Effector memory CD8-positive, alpha-beta T cell (primary cell): ENCODE measurements at places on chromosomes 12 and 14.
A peak's percentile ranks its signal among the peaks of the same experiment; 100 is the strongest.

DNA sequence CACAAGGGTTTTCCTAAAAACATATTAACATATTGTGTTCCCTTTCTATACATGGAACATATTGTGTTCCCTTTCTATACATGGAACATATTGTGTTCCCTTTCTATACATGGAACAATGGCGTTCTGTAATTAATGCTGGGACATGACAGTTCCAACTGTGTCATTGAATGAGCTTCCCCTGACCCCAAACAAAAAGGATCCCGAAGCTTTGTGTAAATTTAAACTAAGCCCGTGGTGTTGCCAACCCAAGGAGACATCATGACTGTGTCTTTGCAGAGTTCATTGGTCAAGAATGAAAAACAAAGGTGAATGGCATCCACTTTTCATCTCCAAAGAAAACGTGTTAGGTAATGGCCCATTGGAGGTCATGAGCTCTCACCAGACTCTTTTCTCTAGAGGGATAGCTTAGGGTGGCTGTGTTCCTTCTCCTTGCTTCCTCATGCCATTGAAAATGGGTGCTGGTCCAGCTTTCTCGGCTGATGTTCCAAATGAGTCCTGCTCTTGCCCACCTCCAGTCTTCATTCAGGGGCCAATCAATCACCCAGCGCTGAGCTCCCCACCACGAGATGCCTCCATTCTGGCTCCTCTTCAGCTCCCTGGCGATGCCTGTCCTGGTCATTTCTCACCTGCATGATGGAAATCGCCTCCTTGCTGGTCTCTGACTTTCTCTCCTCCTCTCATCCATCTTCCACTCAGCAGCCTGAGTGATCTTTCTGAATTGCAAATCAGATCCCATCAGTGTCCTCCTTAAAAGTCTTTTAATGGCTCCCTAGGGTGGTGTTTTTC lies 156.1 kb downstream of the VRK1 start:
- DNase-seq = no peak
- peaks cover 6% of the 10 kb centered on the region for H3K4me1 ChIP-seq
- H3K36me3 ChIP-seq = no peaks in the 10 kb centered on the region
- H3K27ac ChIP-seq = no peak overlapping the region
- H3K4me3 ChIP-seq = no peak overlapping the region

- no peak overlapping the region for H3K4me3 ChIP-seq
- no peaks in the 10 kb centered on the region for H3K4me1 ChIP-seq
- no peak overlapping the region for H3K27ac ChIP-seq
- no peaks in the 10 kb centered on the region for H3K27me3 ChIP-seq
- no peaks in the 10 kb centered on the region for H3K36me3 ChIP-seq
These were observed 232.1 kb upstream of the TBX3 start for GRCh38 chr12:114916124-114916523.

- no peaks in the 10 kb centered on the region for H3K36me3 ChIP-seq
- H3K27ac ChIP-seq = no peak overlapping the region
- peaks cover 75% of the 10 kb centered on the region for H3K27me3 ChIP-seq
- H3K4me1 ChIP-seq = peaks cover 11% of the 10 kb centered on the region
- H3K4me3 ChIP-seq = peak overlapping the region; percentile 40
- DNase-seq = no peak
These were observed 311 bp upstream of the LGR5 start for GRCh38 chr12:71439362-71439612.

GRCh38 chr12:63918800-63919300 lies 74.3 kb downstream of the SRGAP1 start:
- H3K36me3 ChIP-seq = peaks cover 3% of the 10 kb centered on the region
- H3K4me3 ChIP-seq = no peak overlapping the region
- DNase-seq = no peak
- H3K27me3 ChIP-seq = no peaks in the 10 kb centered on the region
- no peak overlapping the region for H3K27ac ChIP-seq

DNA sequence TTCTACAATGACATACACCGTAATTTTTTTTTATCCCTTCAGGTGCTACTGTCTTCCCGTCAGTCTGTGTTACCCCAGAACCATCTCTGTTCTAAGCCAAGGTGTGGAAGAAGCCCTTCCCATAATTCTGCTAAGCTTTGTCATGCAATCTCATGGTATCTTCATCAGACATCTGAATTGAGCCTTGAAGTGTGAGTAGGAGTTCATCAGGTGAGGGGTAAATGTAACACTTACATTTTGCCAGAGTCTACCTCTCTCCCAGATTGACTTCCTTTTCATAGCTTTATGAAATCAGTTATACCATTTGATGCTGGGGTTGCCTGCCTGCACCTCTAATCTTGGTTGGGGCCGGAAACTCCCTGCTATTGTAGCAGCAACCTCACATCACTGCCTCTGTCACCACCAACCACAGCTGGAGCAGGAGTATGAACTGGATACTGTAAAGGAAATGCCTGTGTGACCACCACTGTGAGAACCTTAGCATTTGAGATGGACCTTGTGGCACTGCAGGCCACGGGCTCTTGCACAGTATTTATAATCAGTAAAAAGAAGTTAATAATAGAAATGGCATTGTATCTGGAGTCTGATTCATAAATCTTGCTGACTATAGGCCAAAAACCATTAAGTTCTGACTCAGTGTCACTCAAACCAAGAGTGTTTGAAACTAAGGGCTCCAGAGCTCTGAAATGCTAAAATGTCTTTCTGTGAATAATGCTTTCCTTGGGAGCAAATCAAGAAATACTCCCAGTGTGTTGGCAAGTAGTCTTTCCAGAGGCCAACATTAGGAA lies 58.7 kb upstream of the STK38L start:
- DNase-seq = peak; percentile 9
- H3K27ac ChIP-seq = no peak overlapping the region
- H3K36me3 ChIP-seq = no peaks in the 10 kb centered on the region
- H3K27me3 ChIP-seq = no peaks in the 10 kb centered on the region
